ENCODE measurements at places on chromosomes 3 and 15. TPM values are rescaled to one million over a fixed set of nuclear protein-coding genes. Genes with fewer than 3 reads are reported as not detected.

Gene GOLGA8T
- 1.6 TPM for total RNA-seq

Gene BDH1
- 3.9 TPM for total RNA-seq

Gene WNT7A
- total RNA-seq, result 0.19 TPM

Gene TMEM212
- total RNA-seq, result not detected

Gene TNIK
- 2.5 TPM for total RNA-seq

Gene MAN2C1
- total RNA-seq, result 49.2 TPM

Gene CSTA
- 0.75 TPM for total RNA-seq

Gene CFAP91
- 0.29 TPM for total RNA-seq

Gene ANKRD63
- total RNA-seq, result 0.67 TPM

Gene TMEM207
- total RNA-seq, result not detected

Gene TXNRD3
- 5.8 TPM for total RNA-seq

Gene WDR49
- total RNA-seq, result not detected

Gene PLAAT1
- not detected for total RNA-seq

Gene SH3BP5
- 18.4 TPM for total RNA-seq

Gene ZNF860
- 0.90 TPM for total RNA-seq

Gene ERICH6
- total RNA-seq, result not detected

Gene ALDH1L1
- total RNA-seq, result 0.09 TPM

Gene RTP1
- not detected for total RNA-seq

Gene DISP2
- 1.3 TPM for total RNA-seq

Data from A549 treated with ZK216348 at 1 μM for 4 hours (cell line).